ENCODE measurements at places on chromosomes 11 and 22.

DNA sequence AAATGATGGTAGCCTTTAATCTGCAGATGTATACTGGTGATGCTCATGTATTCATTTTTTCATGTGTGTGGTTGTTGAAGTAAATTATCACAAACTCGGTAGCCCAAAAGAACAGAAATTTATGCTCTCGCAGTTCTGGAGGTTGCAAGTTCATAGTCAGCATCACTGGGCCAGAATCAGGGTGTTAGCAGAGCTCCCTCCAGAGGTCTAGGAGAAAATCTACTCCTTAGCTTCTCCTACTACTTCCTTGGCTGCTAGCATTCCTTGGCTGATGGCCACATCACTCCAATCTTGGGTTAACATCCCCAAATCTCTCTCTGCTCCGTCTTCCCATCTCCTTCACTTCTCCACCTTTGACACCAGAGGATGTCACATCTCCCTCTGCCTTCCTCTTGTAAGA is 45.3 kb upstream of the GALNT18 start:
- no peak for DNase-seq

DNA sequence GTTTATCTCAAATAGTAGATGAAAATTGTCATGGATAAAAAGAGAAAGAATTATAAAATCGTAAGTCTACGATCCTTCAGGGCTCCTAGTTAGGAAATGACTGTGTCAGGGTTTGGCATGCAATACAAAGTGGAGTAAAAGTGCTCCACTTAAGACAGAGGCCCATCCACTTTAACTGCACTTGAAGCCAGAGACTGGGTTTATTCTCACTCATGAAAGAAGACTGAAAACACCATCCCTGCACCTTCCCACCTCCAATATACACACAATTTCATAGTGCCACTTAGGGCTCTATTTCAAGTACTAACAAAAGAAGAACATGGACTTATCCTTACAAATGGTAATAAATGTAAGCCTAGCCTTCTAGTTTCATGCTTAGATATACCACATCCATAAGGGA is 70.7 kb downstream of the ANO5 start:
- DNase-seq = no peak

- DNase-seq = no peak
Measured at GRCh38 chr11:13235895-13236294, 41.7 kb upstream of the BMAL1 start.

DNA sequence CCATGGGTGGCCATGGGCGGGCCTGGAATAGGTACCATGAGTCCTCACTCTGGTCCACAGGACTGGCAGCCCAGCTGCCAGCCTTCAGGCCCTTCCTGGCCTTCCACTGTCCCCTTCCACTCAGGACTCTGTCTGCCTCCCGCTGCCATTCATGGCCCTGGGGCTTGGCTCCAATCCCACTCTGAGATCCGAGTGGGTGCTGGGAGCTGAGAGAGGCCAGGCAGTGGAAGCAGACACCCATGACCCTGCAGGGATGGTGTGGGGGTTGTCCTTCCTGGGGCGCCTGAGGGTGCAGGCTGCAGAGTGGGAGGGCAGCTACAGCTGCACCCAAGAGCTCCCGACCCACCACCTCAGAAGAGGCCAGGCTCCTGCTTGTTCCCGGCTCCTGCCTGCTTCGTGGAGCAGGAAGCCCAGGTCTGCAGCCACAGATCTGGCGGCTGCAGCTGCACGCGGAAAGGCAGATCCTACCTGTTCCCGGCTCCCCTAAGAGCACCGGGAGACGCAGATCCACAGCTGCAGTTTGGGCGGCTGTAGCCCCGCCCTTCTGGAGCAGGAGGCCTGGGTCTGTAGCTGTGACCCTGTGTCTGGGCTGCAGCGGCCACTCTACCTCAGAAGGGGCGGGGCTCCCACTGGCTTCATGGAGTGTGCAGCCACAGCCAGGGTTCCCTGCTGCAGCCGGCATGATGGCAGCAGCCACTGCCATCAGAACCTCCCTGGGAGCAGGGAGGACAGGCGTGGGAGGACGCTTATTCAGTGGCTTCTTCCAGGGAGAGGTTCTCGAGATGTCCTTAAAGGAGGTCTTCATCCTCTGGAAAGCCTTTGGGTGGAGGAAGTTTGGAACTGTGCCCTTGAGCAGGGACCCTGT is 27.5 kb downstream of the IGHMBP2 start:
- no peak for DNase-seq

DNA sequence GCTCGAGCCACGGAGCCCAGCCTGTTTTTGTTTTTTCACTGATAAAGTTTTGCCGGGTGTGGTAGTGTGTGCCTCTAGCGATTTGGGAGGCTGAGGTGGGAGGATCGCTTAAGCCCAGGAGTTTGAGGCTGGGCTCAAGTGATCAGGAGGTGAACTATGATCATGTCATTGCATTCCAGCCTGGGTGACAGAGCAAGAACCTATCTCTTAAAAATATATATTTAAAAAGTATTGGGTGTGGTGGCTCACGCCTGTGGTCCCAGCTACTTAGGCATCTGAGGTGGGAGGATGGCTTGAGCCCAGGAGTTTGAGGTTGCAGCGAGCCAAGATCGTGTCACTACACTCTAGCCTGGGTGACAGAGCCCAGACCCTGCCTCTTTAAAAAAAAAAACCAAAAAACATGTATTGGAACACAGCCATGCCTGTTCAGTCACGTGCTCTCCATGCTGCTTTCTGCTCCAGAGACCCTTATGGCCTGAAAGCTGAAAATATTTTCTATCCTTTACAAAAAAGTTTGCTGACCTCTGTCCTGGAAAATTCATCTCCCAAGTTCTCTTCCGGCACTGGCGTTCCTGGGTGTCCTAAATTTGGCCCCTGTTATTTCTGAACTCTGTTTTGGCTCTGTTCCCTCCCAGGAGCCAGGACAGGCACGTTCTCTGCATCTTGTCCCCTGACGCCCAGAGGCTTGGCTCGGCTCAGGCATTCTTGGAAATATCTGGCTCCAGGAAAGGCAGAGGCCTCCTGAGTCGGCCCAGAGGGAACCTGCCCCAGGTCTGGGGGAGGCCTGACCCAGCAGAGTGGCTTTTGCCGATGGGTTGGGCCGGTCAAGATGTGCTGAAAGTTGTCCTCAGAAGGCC is 61.3 kb upstream of the PPP6R3 start:
- peak; percentile 68 for DNase-seq

DNA sequence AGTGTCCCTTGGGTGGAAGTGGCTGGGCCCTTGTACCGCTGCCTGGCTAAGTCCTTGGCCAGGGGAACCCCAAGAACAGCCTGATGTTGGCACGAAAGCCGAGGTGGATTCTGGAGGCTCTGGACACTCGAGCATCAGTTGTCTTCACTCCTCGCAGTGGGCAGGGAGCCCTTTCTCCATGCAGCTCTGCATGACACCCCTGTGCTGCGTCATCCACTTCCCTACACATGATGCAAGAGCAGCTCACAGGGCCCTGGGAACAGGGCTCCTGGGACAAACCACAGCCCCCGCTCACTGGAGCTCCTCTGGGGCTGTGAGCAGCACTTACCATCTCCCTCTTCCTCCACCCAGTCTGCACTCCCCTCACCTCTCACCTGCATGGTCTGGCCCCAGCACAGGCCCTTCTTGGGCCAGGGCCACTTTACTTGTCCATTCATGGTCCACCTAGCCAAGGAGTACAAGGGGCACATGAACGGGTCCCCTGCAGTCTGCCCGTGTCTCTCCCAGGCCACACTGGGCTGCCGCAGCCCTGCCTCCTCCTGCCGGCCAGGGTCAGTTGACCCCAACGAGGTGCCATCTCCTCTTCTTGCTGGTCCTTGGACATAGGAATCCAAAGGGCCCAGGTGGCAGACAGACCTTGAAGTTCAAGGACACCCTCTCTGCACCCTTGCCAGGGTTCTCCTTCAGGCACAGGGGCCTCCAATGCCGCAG is 66.5 kb downstream of the IGF2 start:
- DNase-seq = no peak

- no peak for DNase-seq
Measured at GRCh38 chr22:46976143-46976542, 213.7 kb downstream of the TBC1D22A start.

DNA sequence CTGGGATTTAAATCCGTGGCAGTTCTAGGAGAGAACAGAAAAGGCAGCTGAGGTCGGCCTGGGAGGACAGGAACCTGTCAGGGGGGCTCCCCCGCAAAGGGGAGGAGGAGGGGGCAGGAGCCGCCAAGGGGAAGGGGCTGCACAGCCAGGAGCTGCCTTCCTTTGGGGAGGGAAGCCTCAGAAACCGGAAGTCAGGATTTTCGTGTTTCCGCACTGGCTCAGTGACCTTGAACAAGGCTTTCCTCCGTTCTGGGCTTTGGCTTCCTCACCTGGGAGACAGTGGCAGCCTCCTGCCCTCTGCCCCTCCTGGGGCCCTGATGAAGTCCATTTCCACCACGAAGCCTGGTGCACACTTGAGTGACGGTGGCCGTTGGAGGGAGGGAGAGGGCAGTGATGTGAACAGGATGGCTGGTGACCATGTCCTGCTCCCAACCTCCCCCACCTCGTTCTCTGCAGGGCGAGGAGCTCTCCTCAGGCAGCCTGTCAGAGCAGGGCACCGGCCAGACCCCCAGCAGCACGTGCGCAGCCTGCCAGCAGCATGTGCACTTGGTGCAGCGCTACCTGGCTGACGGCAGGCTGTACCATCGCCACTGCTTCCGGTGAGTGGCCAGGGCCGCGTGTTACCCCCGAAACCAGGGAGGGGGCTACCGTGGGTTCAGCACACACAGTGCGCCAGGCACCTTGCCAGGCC is 12.6 kb downstream of the MICALL1 start:
- DNase-seq = no peak

- DNase-seq = no peak
Measured at GRCh38 chr11:36628765-36629244, 30.8 kb upstream of the RAG2 start.

DNA sequence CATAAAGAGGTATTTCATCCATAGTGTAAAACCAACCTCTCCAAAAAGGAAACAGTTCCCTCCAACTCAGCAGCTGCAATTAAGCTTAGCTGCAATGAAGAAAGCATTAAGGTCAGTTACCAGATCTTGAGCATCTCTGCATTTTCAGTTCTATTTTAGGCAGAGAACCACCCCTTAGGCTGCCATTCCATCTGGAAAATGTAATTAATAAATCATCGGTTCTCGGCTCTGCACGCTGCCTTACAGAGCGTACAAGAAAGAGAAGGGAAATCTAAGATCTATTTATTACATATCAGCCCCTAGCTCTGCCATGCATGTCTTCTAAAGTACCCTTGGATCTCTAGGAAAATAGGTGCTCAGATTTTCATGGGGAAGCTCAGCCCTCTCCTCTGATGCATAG is 71.5 kb downstream of the RCN1 start:
- DNase-seq = no peak

DNA sequence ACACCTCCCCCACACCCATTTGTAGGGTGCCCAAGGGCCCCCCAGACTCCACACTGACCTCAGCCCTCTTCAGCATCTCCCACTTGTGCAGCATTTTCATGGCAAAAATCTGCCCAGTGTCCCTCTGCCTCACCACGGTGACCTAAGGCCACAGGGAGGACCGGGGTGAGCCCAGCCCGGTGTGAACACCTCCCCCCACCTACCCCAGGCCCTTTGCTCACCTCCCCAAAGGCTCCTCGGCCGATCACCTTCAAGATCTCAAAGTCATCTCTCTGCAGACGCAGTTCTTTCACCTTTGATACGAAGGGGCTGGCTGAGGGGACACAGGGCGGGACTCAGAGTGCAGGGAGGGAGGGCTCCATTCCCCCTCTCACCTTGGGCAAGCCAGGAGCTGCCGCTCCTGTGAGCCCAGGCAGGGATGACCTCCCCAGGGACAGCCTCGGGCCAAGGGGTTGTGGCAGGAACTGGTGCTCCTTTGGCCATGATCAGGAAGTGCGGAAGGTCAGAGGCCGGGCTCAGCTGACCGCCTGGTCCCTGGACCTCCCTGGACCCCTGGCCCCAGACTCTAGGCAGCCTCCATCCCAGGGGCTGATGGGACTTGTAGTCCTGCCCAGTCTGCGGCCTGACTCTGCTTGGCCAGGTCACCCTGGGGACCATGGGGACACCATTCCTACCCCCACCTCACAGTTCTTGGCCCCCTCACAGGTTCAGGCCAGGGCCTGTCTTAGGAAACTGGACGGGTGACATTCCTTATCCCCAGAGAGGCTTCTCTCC is 2.7 kb downstream of the CDC42BPG start:
- no peak for DNase-seq

DNA sequence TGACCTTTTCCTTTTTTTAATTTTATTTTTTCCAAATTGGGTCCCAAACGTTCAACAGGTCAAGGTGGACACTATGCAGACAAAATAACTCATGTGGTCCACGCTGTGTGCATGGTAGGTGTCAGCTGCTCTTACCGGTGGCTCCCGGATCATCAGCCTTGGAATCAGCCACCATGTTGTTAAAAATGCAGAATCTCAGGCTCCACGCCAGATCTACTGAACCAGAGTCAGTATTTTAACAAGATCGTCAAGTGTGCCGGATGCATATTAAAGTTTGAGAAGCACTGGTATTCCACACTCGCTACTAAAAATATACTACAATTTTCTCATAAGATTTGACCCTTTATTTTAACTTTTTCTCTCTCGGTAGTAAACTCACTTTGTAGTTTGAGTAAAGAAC is 553 bp upstream of the LDLRAD3 start:
- no peak for DNase-seq

DNA sequence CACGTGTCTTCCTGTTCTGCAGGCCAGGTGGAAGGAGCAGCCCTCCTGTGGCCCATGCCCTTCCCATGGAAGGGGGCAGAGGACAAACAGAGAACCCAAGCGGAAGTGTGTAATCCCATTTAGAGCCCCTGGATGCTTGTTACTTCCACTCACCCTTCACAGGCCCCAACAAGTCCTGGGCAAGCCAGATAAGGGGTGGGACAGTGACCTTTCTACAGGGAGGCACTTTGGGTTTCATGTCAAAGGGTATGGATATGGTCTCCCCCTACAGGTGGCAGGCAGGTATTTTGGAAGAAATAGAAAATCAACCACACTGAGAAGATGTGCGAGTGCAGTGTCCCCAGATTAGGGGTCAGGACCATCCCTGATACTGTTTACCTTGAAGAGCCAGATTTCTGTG is 11.4 kb downstream of the MPEG1 start:
- DNase-seq = no peak

DNA sequence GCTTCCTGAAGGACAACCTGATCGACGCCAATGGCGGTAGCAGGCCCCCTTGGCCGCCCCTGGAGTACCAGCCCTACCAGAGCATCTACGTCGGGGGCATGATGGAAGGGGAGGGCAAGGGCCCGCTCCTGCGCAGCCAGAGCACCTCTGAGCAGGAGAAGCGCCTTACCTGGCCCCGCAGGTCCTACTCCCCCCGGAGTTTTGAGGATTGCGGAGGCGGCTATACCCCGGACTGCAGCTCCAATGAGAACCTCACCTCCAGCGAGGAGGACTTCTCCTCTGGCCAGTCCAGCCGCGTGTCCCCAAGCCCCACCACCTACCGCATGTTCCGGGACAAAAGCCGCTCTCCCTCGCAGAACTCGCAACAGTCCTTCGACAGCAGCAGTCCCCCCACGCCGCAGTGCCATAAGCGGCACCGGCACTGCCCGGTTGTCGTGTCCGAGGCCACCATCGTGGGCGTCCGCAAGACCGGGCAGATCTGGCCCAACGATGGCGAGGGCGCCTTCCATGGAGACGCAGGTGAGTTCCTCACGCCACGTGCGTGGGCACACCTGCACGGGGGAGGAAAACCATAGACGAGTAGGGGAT is 1.5 kb downstream of the BCR start:
- DNase-seq = no peak

- DNase-seq = no peak
Measured at GRCh38 chr11:118353084-118353710, 6.2 kb upstream of the UBE4A start.

GRCh38 chr11:43944761-43945311 is 2.4 kb downstream of the C11orf96 start:
- DNase-seq = peak; percentile 68

- no peak for DNase-seq
Measured at GRCh38 chr11:17976651-17977050, 36.2 kb downstream of the SERGEF start.

Measured in right forelimb (tissue), 1 donor.